ENCODE measurements at places on chromosomes 12 and 14.

DNA sequence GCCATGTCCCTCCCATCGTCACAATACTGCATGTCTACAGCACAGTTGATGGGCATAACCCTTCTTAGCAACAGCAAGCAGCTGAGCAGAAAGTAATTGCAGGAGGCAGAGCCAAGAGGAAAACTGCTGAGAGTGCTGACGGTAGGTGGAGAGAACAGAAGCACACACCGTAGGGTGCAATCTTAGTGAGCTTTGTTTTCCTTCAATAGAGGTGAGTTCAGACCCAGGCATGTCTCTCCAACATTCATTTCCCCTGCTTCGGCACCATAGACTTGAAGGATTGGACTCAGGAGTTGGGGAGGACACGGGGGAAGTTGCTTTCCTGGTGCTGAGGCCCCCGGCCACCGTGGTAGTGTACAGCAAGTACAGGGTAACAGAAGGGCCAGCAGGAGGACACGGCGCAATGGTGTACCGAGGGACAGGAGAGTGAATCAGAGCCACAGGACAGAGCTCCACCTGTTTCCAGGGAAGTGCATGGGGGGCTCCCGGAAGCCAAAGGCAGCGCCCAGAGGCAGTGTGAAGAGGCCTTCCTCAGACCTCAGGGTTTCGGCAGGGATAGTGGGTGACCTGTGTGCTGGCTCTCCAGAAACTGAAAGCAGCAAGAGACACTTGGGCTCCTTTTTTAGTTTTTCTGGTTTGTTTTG is 36.3 kb upstream of the SINHCAF start:
- DNase-seq: no peak

GRCh38 chr14:68774771-68775613 is 17.9 kb downstream of the ZFP36L1 start:
- no peak for DNase-seq

DNA sequence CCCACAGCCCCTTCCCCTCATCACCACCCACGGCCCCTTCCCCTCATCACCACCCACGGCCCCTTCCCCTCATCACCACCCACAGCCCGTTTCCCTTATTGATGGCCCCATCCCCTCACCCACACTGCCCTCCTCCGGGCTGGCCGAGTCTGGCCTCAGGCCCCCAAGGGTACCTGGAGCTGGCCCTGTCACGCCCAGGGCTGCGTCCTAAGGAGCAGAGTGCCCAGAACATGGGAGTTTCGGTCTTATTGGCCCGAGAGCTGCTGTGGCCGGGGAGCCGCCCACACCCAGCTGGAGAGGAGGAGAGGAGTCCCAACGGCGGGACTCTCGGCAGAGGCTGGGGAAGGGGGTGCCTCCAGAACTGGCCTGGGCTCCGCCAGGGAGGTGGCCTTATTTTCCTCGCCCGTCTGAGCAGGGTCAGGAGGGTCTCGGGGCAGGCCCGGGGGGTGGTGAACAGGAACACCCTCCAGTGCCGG is 182.3 kb downstream of the KIF26A start:
- no peak for DNase-seq

DNA sequence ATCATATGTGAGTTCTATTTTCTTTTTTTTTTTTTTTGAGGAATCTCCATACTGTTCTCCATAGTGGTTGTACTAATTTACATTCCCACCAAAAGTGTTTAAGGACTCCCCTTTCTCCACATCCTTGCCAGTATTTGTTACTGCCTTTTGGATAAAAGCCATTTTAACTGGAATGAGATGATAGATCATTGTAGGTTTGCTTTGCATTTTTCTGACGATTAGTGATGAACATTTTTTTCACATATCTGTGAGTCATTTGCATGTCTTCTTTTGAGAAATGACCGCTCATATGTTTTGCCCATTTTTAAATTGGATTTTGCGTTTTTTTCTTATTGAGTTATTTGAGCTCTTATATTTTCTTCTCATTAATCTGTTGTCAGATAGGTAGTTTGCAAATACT is 394.8 kb downstream of the LRFN5 start:
- no peak for DNase-seq

- DNase-seq: peak; percentile 71
Observed at GRCh38 chr12:132614861-132615578, 3.6 kb upstream of the P2RX2 start.

- no peak for DNase-seq
Observed at GRCh38 chr14:88533064-88533602, 21.7 kb downstream of the PTPN21 start.

DNA sequence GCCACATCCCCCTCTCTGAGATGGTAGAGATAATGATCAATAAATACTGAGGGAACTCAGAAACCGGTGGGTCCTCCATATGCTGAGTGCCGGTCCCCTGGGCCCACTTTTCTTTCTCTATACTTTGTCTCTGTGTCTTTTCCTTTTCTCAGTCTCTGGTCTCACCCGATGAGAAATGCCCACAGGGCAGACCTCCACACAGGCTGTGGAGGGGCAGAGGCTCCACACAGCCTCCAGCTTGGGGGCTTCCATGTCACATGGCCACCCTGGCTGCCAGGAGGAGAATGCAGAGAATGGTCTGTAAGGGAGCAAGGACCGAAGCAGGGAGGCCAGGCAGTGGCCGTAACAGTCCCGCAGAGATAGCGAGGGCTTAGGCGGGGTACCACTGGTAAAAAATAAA is 105.9 kb downstream of the NTF3 start:
- no peak for DNase-seq

- no peak for DNase-seq
Observed at GRCh38 chr14:101199028-101199770, 295.7 kb upstream of the RTL1 start.

GRCh38 chr14:93879362-93879983 is 47.7 kb upstream of the FAM181A start:
- DNase-seq: no peak

GRCh38 chr14:105882626-105883025 is 356.2 kb downstream of the TMEM121 start:
- DNase-seq: no peak

GRCh38 chr12:6771091-6771495 is 1.2 kb upstream of the LAG3 start:
- no peak for DNase-seq

GRCh38 chr14:92460916-92461579 is 52.5 kb upstream of the RIN3 start:
- no peak for DNase-seq

- DNase-seq: no peak
Observed at GRCh38 chr14:67762051-67762450, 54.3 kb downstream of the ZFYVE26 start.

- DNase-seq: no peak
Observed at GRCh38 chr12:5213990-5214389, 170.3 kb downstream of the KCNA5 start.

DNA sequence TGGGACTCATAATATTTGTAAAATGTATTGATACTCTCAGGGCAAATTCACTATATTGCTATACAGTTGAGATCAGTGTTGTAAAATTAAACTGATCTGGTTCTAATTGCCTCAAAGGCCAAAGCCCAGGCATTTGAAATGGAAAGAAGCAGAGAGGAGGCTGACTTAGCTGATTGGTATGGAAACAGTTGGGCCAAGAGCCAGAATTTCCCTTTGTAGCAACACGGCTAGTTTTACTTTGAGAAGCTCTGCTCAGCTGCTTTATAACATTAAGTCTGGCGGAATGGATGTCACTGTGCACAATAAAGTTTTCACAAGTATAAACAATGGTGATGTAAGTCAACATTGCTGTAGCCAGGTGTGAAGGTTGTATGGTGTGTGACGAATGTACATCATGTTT is 186.4 kb downstream of the MSRB3 start:
- DNase-seq: no peak

GRCh38 chr12:59282999-59283398 is 312.8 kb upstream of the SLC16A7 start:
- no peak for DNase-seq

DNA sequence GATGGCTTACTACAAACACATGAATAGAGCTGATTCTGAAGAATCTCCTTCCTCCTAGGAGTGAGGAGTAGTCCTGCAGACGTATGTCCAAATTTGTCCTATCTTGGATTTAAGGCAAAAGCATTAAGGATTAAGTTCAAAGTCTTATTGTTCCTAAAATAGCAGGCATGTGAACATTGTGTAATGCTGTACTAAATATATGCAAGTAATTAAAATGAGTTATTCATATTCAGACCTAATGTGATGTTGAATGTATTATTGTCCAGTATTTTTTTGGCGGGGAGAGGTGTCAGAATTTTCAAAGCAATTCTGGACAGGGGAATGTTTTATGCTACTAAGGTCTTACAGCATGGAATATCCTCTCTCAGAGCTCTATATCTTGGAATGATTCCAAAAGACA is 60.7 kb upstream of the STK38L start:
- DNase-seq: no peak

DNA sequence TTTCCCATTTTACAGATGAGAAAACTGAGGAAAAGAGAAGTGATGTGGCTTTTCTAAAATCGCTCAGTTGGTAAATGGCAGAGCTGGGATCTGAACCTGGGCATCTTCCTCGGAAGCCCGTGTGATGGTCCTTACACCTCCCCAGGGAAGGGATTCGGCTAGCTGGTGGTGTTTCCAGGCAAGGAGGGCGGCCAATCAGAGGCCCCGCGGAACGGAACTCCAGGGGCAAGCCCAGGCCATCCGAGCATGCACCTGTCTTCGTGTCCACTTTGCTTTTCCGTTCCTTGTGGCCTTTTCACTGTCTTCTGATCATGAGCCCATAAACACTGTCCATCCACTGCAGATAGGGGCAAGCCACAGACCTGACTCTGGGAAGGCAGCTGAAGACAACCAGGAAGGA is 114.8 kb upstream of the TMEM132D start:
- no peak for DNase-seq

- DNase-seq: no peak
Observed at GRCh38 chr14:55482936-55483605, 42.7 kb upstream of the TBPL2 start.

DNA sequence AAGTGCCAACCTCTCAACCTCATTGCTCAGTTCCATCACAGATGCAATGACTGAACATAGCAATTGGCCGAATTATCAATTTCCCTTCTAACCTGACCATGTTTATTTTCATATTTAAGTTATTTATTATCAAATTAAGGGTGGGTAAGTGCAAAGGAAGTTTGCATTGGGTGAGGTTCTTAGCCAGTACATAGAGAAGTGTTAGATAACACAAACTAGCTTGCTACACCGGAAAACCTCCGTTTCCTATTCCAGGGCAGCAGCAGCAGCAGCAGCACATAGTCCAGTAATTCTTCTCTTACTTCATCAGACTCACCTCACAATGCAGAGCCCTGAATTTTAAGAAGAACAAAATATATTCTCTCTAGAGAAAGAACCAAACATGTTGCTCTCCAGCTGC is 200.5 kb upstream of the OR4E1 start:
- DNase-seq: no peak

DNA sequence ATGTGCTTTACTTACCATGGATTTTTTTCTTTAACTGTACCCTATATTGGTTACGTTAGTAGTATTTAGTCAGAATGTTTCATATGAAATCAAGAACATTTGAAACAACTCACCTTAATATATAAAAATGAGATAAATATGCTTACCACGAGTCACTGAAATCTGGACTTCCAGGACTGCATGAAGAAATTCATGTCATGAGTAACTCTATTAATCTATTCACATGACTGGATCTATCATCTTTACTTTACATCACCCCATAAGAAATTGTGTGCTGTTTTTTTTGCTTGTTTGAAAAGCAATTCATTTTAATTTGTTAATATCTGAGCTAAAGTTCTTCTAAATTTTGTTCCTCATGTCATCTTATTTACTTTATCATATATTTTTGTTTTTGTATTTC is 5.2 kb downstream of the EPYC start:
- no peak for DNase-seq

- no peak for DNase-seq
Observed at GRCh38 chr12:114692186-114693058, 8.4 kb upstream of the TBX3 start.

DNA sequence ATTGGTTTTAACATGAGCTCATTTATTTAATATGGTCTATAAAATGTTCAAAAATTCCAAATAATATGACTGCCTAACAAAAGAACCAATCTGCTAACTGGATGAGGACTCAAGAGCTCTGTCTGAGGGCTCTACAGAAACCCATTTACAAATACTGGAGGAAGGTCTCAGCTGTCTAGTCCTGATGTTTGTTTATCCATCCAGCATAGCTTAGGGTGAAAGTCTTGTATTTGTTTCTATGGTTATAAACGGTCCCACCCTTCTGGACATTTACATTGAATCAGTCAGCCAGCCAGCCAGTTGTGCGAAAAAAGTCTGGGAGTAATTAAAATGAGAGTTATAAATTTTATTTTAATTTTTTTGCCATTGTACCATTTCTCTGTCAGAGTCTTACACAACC is 220.7 kb downstream of the BMP4 start:
- DNase-seq: no peak

DNA sequence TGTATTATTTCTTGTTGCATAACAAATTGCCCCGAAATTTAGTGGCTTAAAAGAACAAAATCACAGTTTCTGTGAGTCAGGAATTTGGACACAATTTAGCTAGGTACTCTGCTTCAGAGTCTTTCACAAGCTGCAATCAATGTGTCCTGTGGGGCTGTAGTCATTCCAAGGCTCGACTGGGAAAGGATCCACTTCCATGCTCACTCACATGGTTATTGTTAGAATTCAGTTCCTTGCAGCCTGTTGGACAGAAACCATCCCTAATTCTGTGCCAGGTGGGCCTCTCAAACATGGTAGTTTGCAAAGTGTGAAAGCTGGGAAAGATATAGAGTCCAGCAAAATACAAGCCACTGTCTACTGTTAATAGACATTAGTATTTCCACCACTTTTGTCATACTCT is 59.7 kb upstream of the ARID2 start:
- no peak for DNase-seq

DNA sequence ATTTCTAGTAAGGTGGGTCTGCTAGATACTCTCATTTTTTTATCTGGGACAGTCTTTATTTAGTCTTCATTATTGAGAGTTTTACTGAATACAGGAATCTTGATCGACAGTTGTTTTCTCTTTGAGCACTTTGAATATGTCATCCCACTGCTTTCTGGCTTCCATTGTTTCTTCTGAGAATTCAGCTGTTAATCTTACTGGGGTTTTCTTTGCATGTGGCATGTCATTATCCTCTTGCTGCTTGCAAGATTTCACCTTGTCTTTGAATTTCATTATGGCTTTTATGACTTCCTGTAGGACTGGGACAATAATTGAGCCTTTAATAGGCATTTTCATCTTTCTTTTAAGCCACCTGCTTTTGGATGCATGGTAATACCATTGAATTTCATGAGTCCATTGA is 46.7 kb upstream of the RD3L start:
- no peak for DNase-seq

- no peak for DNase-seq
Observed at GRCh38 chr14:64440494-64440893, 24.8 kb upstream of the AKAP5 start.

GRCh38 chr12:82414044-82414443 is 55.7 kb downstream of the METTL25 start:
- DNase-seq: no peak

GRCh38 chr12:116015525-116015924 is 262.0 kb downstream of the MED13L start:
- DNase-seq: no peak

DNA sequence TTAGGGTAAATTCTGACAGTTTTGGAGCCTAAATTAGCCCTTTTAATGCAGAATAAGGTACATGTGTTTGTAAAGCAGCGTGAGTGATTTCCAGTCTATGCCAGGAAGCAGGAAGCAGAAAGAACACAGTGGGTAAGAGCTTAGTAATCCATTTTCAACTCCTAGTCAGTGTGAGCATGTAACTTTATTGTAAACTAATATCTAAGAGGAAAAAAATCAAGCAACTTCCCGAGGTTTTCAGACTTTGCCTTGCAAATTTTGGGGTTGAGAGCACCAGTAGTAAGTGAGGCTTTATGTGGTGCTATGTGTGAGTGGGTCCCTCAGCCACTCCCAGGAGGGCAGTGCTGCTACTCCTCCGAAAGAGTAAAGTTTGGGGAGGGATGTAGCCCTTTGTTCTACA is 2.9 kb downstream of the CIPC start:
- no peak for DNase-seq

All from CD4-positive, alpha-beta T cell (primary cell).